ENCODE measurements at places on chromosomes 5 and 9.
A peak's percentile ranks its signal among the peaks of the same experiment; 100 is the strongest.

DNA sequence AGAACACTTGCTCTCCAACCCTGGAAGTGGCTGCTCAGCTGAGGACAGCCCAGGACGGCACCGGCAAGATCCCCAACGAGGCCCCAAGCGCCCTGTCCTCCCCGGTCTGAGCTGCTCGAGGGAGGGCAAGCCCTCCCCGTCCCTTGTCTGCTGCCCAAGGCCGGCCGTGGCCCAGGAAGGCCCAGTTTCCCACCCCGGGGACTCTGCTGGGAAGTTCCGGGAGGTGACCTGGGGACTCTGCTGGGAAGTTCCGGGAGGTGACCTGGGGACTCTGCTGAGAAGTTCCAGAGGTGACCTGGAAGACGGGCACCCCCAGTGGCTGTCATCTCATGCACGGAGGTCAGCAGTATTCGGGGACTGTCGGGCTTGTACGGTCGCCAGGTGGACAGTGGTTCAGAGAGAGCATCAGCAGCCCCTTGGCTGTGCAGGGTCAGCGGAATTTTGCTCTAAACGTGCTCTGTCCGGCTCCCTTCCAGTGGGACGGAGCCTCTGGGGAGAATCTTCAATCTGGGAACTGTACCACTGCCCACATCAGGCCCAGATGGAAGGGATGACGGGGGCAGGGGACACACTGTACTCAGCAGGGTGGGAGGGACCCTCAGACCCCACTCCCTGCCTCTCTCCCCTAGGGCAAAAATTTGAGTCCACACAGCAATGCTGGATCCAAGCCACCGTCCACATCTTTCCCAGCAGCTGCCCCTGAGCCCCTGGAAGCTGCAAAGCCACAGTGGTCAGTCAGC, 7.2 kb downstream of the NACC2 start:
- DNase-seq: no peak

GRCh38 chr5:156134216-156134615, 192.7 kb upstream of the SGCD start:
- DNase-seq: no peak

DNA sequence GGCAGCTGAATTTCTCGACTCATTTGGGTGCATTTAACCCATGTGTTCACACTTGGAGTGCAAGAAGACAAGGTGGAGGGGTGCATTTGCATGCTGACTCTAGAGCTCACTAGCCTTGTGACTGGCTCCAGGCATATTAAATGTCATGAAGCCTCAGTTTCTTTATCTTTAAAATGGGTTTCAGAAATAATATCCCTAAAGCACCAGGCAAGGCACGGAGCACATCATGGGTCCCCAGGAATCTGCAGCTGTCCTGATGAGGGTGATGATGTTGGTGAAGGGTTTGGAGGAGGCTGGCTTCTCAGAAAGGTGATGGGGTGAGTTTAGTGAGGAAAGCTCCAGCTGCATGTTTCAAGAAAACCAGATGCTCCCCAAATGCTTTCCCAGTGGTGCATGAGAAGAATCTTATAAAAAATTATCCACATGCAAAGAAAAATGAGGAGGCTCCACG, 14.8 kb downstream of the STC2 start:
- no peak for DNase-seq

DNA sequence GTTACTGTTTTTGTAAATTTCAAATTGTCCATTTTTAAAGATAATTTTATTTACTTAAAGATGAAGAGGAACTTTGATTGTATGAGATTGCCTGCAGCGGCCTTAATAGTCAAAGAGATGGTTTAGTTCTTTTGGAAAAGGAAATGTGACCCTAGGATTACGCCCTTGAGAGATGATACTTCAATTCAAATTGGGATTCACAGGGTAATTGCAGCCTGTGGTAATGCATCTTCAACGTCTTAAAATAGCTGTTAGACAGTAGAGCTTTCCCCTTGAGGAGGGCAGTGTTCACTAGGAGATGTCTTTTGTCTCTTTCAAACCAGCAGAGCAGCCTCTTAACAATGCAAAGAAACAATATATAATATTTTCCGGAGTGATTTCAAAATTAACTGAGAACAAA, 127.1 kb downstream of the TAF11L14 start:
- no peak for DNase-seq

- DNase-seq: no peak
Observed at GRCh38 chr5:98168871-98169270, 604.6 kb upstream of the RGMB start.

- DNase-seq: no peak
Observed at GRCh38 chr9:136936645-136937170, 7.8 kb downstream of the FBXW5 start.

GRCh38 chr9:93326056-93326455, 125.4 kb upstream of the FAM120A start:
- DNase-seq: no peak

GRCh38 chr5:176827736-176828414, 17.5 kb downstream of the UNC5A start:
- DNase-seq: no peak

GRCh38 chr9:8030095-8030494, 230.5 kb upstream of the DMAC1 start:
- no peak for DNase-seq

DNA sequence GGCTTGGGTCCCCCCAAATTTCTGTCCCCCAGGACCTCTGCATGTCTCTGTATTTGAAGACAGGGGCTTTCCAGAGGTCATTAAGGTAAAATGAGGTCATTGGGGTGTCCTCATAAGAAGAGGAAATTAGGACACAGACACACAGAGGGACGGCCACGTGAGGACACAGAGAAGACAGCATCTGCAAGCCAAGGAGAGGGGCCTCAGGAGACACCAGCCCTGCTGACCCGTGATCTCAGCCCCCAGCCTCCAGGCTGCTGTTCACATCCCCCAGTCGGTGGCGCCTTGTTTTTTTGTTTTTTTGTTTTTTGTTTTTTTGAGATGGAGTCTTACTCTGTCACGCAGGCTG, 1.2 kb upstream of the CCDC183 start:
- no peak for DNase-seq

DNA sequence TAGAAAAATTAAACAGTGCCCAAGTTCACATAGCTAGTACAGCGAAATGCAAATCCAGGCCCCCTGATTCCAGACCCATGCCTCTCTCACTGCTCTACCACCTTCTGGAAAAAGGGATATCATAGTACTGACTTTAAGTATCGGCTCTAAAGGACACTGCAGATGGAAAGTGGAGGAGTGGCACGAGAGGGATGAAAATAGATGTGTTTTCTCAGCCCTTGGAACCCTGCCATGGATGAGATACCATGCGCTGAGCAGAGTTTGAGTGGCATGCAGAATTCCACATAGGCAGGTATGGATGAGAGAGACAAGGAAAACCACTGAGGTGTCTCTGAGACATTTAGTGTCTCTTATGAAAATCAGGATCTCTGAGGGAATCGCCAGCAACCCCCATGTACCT, 18.8 kb downstream of the CKMT2 start:
- DNase-seq: no peak

GRCh38 chr9:90861826-90862740, 60.5 kb downstream of the SYK start:
- DNase-seq: no peak

- no peak for DNase-seq
Observed at GRCh38 chr5:9034649-9035048, 511.2 kb downstream of the SEMA5A start.

- no peak for DNase-seq
Observed at GRCh38 chr5:110873773-110874437, 135.1 kb downstream of the SLC25A46 start.

- DNase-seq: no peak
Observed at GRCh38 chr5:2742921-2743679, 8.4 kb downstream of the IRX2 start.

DNA sequence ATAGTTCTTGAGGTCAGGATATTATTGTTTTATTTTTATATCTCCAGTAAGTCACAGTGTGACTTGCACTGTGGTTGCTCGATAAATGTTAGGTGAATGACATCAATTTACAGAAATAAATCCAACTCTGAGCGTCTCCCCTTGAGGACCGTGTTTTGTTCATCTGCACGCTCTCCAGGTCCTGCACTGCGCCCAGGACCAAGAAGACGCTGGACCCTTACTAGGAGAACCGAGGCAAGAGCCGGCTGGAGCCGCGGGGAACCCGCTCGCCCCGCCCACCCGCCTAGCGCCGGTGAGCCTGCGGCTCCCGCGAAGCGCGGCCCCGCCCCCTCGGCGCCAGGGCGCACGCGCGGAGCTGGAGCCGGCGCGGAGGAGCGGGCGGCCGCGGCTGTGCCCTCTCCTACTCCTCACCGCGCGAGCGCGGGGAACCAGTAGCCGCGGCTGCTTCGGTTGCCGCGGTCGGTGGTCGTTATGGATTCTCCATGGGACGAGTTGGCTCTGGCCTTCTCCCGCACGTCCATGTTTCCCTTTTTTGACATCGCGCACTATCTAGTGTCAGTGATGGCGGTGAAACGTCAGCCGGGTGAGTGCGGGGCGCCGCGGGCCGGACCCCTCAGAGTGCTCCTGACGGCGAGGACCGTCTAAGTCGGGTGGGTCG, at the start of gene TMEM38B:
TMEM38B (plus strand) TSS at position 352 of the 658 bp plus-strand sequence; CDS start at position 472, 120 bp downstream.
- peak; percentile 85 for DNase-seq

GRCh38 chr5:141605523-141606277, 13.1 kb downstream of the DIAPH1 start:
- DNase-seq: peak; percentile 67

DNA sequence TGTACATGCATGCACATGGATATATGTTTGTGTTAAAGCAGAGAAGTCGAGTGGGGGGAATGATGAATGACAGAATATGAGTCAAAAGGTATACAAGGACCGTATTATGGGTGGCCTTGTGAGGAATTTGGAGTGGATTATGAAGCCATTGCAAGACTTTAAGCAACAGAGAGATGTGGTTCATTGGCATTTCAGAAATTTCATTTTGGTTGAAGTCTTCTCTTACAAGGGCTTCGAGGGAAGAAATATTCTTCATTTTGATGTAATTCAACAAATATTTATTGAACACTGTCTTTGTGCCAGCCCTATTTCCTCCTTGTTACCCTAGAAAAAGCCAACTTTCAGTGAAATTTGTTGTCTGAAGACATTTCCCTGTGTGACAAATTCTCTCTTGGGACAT, 83.9 kb upstream of the SLCO6A1 start:
- DNase-seq: no peak

GRCh38 chr5:172005708-172006320, 624 bp downstream of the FBXW11 start:
- DNase-seq: peak; percentile 50

GRCh38 chr9:122355336-122355875, 15.4 kb upstream of the PTGS1 start:
- DNase-seq: no peak

DNA sequence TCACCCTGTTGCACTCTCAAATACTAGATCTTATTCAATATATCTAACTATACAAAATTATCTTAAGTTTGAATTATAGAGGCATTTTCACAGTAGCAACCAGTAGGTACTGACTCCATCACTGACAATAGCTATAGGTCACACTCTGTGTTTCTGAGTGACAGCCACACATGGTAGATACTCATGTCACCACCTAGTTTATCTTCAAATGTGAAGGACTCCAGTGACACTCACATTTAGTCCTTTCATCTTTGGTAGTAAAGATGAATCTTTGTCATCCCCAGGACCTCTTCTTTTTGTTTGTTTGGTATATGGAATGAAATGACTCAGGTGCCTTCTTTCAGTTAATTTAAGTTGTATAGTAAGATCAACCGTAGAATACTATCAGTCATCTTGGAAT, 102.5 kb upstream of the DHFR start:
- no peak for DNase-seq

DNA sequence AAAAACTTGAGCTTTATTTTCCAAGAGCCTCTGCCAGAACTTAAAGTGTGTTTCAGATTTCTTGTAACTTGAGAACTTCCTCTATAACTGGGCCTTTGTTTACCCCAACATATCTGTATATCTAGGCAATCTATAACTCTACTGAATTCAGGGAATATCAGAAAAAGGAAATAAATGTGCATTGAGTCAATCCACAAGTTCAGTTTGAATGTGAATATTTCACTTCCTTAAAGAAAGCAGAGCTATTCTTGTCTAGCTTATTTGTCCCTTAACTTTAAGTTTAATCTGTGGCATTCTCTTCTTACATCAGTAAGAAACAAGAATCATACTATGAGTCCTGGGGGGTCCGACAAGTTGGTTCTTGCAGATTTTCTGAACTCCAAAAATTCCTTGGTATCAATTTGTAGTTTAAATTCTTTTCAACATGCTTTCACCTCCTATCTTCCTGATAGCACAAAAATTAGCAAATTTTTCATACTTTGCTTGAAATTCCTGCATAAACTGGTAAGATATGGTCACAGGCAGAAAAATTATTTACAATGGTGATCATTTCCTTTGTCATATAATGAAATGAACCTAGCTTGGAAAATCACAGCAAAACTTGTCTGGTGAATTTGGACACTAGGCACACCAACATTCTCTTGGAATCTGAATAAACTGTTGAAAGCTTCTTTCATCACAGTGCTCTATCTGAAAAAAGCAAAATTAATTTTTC, 19.8 kb upstream of the ITGA1 start:
- no peak for DNase-seq

GRCh38 chr5:154221371-154221896, 30.9 kb downstream of the GALNT10 start:
- DNase-seq: peak; percentile 66

- DNase-seq: no peak
Observed at GRCh38 chr5:80194468-80194867, 61.4 kb downstream of the SERINC5 start.

- peak; percentile 27 for DNase-seq
Observed at GRCh38 chr9:134320126-134320867, 6.0 kb upstream of the RXRA start.

DNA sequence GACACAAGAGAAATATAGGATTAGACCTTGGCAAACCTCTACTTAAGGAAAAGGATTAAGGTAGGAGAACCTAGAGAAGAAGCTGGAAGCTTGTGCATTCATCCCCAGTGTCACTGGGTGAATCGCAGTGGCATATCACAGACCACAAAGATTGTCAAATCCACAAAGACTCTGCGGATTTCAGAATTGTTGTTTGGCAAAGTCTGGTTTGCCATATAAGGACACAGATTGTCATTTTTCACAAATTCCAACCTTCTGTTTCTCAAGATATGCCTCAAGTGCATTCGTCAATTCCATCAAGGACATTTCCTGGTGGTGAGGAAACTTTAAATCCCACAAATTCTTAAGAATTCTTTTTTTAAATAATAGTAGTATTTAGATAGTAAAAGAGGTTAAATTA, 395.1 kb upstream of the PAPPA start:
- no peak for DNase-seq

DNA sequence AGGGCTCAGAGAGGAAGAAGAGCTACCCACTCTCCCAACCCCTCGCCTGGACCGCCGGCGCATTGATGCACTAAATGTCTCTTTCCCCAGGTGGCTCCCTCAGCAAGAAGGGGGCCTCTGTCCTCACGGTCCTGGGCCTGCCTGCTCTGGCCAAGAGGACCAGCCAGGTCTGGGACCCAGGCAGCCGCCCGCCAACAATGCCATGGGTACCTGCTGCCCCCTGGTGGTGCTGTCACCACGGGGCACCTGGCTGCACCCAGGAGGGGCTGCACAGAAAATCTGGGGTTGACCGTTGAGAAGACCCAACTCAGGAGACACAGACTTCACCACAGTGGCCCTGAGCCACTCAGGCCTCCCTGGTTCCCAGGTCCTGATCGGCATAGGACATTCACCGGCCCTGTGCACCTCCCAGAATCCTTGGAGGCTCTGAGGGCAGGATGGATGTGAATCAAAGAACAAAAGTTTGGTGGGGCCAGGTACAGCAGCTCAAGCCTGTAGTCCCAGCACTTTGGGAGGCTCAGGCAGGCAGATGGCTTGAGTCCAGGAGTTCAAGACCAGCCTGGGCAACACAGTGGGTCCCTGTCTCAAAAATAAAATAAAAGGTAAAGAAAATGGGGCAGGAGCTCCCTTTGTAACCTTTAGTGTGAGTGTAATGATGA, 2.4 kb upstream of the VAV2 start:
- DNase-seq: peak; percentile 87

Data from femur (tissue), 1 donor.